Skeletal muscle tissue (tissue), 5 donors: ENCODE measurements at places on chromosomes 6 and 20. TPM values are rescaled to one million over a fixed set of nuclear protein-coding genes. Genes with fewer than 3 reads are reported as not detected.

Gene CDSN
- total RNA-seq, result not detected

Gene LY6G6F
- total RNA-seq, result not detected

Gene MSH5
- total RNA-seq, result 3.1 TPM

Gene PAX1
- total RNA-seq, result under 0.01 TPM
